ENCODE measurements at places on chromosomes 1 and 21.
A peak's percentile ranks its signal among the peaks of the same experiment; 100 is the strongest.

GRCh38 chr1:110951161-110951560, 12.6 kb downstream of the LRIF1 start:
- no peak for DNase-seq

- no peak for DNase-seq
These were observed 46.1 kb downstream of the NME7 start for GRCh38 chr1:169321539-169321938.

- no peak for DNase-seq
These were observed 96.8 kb upstream of the BMP8A start for GRCh38 chr1:39394598-39394997.

GRCh38 chr21:33123374-33124123, 53.6 kb downstream of the OLIG1 start:
- DNase-seq: no peak

DNA sequence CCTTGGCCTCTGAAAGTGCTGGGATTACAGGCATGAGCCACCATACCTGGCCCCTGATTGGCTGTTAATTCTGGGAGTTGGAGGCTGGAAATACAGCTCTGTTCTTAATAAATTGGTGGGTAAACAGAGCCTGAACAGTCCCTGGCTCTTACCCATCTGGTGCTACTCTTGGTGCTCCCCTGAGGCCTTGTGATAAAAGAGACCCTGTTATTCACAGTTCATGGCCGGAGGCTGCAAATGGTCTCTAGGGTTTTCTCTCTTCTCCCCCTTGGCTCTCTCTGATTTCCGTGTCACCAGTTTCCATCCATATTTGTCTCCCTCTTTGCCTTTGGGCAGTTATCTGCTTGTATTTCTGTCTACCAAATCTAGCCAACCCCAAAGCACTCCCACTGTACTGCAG, 17.2 kb downstream of the NFASC start:
- no peak for DNase-seq

DNA sequence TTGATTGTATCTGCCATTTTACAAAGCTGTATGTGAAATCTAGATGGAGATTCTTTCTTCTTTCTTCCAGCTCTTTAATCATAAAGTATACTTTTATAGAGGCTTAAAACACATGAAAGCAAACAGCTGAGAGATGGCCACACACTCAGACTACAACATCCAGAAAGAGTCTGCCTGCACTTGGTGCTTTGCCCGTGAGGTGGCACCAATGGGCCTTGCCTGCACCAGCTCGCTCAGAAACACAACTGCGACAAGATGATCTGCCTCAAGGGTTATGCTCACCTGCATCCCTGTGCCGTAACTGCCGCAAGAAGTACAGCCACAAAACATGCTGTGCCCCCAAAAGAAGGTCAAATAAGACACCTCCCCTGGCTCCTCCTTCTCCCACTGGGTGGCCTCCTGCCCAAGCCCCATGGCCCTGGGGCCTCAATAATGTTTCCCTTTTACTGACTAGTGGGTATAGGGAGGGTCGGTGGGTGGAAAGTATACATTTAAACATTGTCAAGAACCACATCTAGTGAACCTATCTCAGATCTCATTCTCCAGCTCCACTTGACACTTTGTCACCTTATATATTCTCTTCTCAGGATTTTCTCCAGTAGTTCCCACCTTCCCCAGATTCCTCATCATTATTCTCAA, 66.7 kb upstream of the ANGPTL3 start:
- DNase-seq: peak; percentile 34

DNA sequence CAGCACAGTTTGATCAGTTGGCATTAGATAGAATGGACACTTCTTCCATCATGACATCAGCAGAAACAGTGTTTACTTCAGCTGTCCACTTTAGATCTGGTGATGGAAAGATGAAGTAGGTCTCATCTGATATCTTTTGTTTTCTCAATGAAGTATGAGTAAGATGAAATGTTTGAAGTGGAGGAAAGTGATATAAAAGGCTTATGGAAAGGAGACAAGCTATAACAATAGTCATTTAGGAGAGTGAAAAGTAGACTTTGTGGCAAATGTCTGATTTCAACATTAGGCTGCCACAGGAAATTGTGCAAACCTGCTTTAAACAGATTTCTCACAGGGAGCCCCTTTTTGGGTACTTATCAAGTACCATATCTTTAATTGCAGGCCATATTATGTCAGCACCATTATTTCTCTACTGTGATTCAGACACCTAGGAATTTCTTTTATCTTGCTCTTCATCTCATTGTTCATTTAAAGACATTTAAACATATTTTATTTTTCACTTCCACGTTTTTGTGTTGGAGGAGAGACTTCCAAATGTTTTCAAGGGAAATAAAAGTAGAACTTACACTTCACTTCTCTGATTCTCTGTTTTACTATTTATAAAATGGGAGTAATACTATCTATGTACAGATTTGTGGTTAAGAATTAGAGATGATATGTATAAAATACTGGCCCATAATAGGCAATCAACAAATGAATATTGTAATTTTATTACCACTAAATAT, 18.1 kb downstream of the PDC start:
- no peak for DNase-seq

DNA sequence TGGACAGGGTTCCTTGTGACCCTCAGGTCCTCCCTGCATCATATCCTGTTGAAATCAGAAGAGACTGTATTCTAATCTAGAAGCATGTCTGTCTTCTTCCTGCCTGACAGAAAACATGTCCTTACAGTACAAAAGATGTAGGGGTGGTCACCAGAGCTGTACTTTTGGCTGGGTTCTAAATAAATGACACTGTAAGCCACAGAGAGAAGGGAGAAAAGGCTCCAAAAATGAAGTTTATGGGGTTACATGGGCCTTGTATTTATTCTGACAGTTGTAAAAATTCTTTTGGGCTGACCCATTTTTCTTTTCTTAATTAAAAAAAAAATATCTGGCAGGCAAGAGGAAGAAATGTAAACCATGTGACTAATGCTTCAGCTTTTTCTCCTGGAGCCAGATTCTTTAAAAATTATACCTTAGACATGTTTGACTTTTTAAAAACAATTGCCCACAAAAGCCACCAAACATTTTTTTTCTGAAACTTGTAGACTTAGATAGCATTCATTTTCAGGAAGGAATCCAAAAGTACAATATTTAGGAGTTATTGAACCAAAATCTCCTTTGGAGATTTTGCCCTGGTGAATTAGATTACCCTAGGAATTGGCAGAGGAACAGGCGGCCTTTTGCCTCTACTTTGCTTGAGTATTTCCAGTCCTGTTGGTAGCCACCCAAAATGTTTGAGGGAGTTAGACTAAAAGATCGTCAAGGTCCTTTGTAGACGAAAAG, 17.1 kb downstream of the RGL1 start:
- DNase-seq: no peak

GRCh38 chr1:116794804-116795481, 40.7 kb downstream of the CD2 start:
- no peak for DNase-seq

DNA sequence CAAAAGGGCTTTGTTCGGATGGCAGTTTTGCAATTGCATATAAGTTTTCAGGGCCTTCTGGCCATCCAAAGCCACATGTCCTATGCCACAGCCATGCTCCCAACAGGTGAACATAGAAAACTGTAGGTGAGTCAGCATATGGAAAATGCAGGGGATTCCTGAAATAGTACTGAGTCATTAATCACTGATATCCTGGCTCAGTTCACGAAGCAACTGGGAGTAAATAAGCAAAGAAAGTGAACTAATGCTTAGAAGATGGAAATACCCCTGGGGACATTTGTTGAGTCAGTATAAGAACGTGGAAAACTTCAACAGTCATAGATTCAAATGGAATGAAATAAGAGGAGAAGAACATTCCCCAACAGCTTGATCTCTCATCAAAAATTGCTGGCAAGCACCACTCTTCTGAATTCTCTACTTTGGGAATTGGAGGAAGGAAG, 148.9 kb upstream of the RUNX1 start:
- no peak for DNase-seq

DNA sequence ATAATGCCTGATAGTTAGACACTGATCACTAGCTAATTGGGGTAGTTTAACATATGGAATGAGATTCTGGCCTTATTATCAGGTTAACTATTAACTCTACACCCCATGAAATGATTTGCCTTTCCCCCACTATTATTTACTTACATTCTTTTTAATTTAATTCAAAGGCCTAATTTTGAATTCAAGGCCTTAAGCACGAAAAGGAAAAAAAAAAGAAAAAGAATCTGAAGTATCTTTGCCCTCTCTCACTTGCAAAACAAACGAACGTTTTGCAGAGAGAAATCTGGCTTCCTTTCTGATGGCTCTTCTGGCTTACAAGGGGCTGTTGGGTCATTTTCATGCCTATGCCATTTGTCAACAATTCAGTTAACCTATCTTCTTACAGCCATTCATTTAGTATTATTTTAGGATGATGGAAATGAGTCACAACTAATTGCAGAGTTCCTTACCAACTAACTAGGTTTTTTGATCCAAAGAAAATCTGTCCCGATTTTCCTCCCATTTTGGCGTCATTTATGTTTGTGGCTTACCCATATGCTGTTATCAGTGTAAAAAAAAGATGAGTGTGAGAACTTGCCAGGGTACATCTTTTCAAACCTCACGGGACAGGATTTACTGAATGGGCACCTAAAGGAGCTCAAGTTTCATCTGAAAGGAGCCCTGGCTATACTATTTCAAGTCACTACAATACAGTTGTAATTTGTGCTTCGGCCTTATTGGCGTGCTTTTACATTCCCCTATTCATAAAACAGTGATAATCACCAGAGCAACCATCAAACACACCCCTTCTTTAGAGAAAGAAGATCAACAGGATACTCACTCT, 1.9 kb upstream of the ERRFI1 start:
- DNase-seq: no peak

DNA sequence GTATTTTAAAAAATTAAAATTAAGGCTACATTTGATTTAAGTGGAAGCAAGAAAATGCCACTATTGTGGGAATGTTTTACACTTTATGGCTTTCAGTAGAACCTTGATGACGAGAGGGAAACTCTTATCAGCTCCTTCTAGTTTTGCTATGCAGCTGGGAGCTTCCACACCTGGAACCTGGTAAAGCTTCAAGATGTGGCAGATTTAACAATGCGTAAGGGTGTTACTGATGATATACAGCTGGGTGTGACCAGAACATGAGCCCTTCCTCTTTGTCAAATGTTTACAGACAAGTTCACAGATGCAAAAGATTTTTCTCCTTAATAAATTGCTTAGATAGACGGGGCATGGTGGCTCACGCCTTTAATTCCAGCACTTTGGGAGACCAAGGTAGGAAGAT, 20.3 kb downstream of the TTC13 start:
- DNase-seq: no peak

GRCh38 chr21:46213620-46214286, 14.8 kb downstream of the LSS start:
- no peak for DNase-seq

DNA sequence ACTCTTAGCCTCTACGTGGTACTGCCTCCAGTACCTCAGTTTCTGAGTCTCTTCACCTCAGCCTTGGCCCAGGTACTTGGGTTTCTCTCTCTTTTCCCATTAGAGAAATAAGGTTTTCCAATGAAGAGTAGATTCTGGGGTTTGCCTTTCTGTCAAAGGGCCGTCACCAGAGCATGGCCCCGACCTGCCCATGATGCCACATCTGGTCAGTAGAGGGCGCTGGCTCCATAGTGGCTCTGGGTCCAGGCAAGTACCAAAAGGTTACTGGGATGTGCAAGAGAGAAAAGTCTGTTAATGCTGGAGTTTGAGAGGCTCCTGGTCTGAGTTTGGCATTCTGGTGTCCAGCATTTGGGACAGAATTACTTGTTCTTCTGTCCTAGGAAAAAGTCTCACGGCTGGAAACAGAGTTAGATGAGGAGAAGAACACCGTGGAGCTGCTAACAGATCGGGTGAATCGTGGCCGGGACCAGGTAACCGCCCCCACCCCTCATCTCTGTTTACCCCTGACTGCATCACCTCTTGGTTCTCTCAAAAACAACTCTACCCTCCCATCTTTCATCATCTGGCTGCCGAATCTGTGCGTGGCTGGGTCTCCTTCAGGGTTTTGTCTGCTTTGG, 5.3 kb upstream of the TUFT1 start:
- DNase-seq: peak; percentile 71

- no peak for DNase-seq
These were observed 14.0 kb upstream of the PRDM16 start for GRCh38 chr1:3055051-3055450.

DNA sequence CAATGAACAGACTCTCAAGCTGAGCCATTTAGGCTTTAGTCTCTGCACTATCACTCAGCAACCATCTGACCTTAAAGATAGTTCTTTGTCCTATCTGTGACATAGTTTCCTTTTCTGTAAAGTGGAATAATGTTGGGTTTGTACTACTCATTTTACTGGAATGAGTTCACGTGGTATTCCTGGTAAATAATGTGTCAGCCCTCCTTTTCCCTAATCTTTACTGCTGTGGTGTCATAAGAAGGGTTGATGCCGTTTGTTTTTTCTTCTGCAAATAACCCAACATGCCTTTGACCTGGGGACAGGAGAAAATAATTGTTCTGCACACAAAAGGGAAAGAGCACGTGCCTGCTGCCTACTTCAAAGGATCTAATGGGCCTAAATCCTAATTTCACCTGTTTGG, 297.8 kb downstream of the BRINP3 start:
- peak; percentile 21 for DNase-seq

DNA sequence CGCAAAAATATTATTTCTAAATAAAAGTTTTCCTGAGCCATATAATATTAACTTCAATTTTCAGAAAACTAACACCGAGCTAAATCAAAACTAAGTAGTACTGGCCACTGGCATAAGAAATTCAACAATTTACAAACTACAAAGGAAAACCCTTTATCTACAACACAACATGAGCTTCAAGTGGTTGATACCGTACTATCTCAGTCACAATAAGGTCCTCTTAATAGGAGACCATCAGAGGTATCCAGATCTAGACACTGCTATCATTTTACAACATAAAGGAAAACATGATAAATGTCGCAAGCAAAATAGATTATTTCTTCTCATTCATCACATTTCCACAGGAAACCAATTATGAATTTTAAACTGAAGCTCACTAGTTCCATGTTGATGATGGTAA, 39.5 kb downstream of the GATAD2B start:
- no peak for DNase-seq

- DNase-seq: no peak
These were observed 7.2 kb downstream of the PARP1 start for GRCh38 chr1:226400519-226401354.

DNA sequence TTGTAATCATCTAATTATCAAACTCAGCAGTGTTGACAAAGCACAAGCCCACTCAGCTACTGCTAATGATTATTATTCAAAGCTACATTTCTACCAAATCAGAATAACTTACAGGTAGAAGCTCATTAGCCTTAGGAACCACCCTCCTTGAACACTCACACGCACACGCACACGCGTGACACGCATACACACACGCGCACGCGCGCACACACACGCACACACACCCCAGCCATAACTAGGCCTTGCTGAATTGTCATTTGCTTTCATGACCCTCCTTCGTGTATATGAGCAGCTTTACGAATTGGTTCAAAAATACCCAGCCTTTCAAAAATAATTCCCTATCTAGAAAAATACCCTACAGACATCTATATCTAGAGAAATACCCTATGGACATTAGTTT, 195.6 kb downstream of the SMYD3 start:
- no peak for DNase-seq

DNA sequence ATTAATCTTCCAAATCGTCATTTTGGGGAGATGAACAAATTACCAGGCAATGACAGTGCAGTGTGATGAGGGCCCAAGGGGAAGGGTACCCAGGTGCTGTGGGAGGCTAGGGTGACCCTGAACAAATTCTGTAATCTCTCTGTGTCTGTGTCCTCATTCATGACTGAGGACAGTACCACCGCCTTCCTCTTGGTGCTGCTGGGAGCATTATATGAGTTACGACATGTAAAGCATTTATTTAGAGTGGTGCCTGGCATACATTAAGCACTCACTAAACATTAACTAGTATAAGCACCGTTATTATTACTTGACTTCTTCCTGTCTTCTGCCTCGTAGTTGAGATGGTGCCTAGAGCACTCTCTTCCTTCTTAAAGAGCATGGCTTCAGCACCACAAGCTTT, 468.2 kb upstream of the VAMP3 start:
- no peak for DNase-seq
